Endothelial cell (in vitro differentiated cells): ENCODE measurements at places on chromosomes 7 and 10. TPM values are rescaled to one million over a fixed set of nuclear protein-coding genes. Genes with fewer than 3 reads are reported as not detected.

DNA sequence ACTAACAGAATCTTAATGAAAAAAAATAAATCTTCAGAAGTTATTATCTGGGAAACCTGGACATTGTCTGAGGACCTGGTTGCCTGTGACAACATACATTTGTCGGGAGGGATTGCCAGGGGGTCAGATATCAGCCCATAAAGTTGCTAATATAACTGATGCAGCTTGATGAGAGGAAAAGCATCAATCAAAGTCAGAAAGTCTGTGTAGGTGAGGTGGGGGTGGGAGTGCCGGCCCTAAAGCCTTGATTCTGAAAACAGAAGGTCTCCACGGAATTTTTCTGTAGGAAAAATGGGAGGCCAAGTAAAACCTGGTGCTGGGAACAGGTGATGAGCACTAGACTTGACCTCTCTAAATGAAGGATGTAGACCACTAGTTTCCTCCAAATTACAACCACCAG lies 281.8 kb downstream of the FGFR2 start:
- DNase-seq, result no peak

MINDY4 gene
- total RNA-seq, result 4.7 TPM

GRCh38 chr10:60426425-60426824 lies 36.8 kb upstream of the ANK3 start:
- no peak for DNase-seq

SLC26A3 gene
- total RNA-seq, result not detected

DNA sequence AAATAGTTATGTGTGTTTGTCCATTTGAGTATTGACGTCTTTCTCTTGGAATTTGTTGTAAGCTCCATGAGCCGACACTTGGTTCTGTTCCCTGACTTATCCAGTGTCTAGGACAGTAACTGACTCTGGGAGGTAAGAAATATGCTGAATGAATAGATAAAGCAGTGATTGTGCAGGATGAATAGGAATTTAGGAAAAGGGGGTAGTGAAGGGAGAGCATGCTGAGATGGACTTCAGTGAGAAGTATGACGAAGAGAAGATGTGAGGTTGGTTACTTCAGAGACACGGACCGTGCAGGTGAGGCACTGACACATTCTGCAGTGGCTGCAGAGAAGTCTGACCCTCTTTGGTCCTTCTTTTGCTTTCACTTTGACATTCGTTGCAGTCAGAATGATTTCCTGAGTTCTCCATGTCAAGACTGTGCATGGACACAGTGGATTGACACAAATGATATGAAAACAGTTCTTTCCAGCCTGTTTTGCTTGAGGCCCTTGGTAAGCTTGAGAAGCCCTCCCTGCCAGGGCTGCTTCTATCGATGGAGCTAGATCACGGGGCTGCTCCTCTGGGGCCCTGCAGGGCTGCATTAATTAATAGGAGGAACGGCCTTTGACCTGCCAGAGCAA lies 261.5 kb upstream of the SORCS1 start:
- DNase-seq, result no peak

CPA4 gene
- not detected for total RNA-seq

DNA sequence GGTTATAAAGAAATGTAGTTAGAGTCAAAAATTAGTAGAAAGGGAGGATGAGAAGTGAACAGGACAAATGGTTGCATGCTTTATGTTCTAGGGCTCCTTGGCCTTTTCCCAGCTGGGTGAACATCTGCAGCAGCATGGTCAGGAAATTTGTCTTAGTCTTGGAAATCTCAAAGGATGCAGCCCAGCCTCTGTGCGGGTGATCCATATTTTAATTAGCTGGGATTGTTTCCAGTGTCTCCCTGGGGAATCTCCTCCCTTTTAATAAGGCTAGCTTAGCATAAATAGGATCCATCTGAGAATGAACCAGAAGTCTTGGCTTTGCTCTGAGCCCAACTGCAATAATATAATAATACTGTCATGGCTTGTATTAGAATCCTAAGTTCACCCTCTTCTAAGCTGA lies 198.3 kb downstream of the PRKG1 start:
- DNase-seq, result no peak

DNA sequence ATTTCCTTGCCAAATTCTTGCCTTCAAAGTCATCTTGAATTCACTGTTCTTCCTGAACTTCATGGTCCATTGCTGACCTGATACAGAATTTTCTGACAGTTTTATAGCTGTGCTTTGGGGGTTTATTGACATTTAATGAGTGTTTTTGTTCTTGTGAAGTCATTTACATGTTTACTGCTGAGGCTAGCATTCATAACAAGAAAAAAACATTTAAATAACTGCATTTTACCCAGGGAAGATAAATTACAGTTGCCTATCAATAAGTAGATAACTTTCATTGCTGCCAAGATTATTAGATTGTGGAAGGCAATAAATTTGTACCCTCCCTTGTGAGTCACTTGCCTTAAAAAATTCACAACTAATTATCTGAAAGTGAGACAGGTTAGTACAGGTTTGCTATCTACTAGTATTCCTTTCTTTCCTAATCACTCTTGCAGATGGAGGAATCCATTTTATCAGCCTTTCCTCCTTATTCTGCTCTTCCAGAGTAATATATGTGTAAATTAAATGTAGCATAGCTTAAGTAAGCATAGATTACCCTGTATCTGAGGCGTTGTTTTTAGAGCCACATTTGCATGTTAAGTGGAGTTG lies 178.4 kb downstream of the EXOC4 start:
- DNase-seq, result no peak

DNA sequence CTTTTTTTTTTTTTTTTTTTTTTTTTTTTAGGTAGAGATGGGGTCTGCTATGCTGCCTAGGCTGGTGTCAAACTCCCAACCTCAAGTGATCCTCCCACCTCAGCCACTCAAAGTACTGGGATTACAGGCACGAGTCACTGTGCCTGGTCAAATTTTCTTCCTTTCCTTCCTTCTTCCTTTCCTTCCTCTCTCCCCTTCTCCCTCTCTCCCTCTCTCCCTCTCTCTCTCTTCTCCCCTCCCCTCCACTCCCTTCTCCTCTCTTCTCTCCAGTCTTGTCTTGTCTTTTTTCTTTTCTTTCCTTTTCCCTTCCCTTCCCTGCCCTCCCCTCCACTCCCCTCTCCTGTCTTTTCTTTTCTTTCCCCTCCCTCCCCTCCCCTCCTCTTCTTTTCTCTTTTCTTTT lies 7.2 kb upstream of the MLXIPL start:
- no peak for DNase-seq

- no peak for DNase-seq
Observed at GRCh38 chr7:1899951-1900762, 230.1 kb downstream of the ELFN1 start.

GRCh38 chr7:116546054-116546453 lies 21.2 kb downstream of the CAV1 start:
- DNase-seq, result no peak

DNA sequence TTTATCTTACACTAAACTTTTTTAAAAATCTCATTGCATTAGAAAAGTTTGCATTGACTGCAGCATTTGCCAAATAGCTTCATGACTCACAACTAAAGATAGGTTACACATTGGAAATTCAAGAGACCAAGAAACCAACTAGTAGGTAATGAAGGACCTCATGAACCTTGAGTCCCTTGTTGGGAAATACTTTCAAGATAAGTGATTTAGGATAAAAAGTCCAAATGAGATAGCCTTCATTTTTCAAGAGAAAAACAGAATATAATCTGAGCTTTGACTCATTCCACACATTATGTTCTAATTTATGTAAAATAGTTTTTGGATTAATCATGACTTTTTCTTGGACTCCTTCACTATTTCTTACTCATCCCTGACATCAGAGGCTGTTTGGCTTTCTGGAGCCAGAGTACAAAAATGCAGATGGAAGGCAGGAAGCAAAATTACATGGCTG lies 13.1 kb upstream of the LIPF start:
- no peak for DNase-seq

DNA sequence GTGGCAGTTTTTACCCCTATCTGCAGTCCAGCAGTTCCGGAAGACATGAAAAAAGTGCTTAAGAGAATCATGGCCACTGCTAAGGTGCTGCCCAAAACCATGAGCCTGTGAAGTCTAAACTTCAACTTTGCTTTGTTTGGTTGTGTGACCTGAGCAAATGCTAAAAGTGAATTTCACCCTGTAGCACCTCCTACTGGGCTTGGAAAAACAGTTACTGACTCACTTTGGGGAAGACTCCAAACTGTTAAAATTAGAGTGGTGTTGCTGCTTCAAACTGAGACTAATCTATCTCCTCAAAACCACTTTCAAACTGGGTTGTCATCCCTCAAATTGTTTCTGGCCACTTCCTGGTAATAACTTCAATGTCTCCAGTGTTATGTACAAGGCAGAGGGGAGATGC lies 21.3 kb downstream of the MKX start:
- no peak for DNase-seq

IFIT5 gene
- total RNA-seq, result 8.2 TPM

ZNF518A gene
- 47.8 TPM for total RNA-seq

DNA sequence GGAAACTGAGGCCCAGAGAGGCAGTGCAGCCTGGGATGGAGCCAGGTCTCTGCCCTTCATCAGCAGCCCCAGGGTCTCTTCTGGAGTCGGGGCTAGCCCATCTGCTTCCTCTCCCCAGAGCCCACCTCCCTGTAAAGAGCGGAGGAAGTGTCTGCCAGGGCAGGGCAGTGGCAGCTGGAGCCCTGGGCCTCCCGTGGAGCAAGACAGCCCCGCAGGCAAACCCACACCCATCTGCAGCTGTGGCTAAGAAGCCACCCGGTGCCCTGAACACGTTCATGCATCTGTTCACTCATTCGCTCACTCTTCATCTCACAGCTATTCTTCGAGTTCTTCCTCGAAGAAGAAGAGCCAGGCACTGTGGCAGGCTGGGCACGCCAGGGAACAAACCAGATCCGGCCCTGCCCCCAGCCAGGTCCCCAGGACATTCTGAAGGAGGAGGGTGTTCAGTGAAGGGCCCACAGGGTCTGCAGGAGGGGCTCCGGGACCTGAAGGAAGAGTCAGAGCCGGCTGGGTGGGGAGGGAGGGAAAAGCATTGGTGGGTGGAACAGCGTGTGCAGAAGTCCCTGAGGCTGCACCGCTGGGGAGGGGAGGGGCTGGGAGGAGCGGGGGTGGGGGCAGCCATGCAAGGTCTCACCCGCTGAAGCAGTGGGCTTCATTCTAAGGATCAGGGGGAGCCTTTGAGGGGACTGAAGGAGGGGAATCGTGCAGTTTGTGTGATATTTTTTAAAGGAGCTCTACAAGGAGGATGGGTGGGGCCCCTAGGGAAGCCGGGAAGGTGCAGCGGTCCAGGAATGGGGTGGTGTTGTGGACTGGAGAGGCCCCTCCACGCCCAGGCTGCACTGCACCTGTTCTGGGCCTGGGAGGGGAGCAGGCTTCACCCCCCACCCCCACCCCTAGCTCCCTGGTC lies 99.1 kb downstream of the UNCX start:
- DNase-seq, result no peak

GFRA1 gene
- 4.2 TPM for total RNA-seq

DNA sequence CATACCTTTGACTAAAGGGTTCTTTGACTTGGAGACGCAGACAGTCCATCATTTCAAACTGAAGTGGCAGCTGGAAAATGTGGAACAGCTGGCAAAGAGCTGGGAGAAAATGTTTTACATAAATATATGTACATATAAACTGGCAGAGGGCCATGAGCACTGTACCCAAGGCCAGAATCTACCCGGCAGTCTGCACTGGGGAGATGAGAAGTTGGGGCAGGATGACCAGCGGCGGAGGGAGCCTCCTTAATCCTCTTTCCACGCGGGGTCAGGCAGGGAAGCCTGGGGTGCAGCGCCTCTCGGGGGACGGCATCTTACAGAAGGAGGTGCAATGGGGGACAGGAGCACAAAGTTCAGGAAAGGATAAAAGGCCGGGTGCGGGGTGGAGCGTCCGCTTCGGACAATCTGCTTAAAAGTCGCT lies 1.3 kb downstream of the GLI3 start:
- no peak for DNase-seq

DNA sequence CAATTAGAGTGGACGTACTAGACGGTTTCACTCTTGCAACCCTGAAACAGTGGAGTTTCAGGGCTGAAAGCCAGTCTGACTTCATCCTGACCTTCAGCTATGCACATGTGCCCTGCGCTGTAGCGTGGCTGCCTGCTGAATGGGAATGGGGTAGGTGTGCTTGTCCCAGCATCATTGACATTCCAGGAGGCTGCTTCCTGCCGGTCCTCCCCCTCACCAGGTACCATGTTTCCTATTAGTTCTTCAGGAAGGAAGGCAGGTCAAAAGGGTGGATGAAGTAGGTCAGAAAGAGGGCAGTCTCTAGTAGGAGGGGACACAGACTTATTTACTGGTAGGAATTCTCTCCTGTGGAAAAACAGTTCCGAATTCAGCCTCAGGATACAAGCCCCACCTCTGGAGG lies 551.8 kb upstream of the GALNT17 start:
- no peak for DNase-seq

GRCh38 chr10:107616031-107616430 lies 451.5 kb upstream of the SORCS1 start:
- no peak for DNase-seq

DNA sequence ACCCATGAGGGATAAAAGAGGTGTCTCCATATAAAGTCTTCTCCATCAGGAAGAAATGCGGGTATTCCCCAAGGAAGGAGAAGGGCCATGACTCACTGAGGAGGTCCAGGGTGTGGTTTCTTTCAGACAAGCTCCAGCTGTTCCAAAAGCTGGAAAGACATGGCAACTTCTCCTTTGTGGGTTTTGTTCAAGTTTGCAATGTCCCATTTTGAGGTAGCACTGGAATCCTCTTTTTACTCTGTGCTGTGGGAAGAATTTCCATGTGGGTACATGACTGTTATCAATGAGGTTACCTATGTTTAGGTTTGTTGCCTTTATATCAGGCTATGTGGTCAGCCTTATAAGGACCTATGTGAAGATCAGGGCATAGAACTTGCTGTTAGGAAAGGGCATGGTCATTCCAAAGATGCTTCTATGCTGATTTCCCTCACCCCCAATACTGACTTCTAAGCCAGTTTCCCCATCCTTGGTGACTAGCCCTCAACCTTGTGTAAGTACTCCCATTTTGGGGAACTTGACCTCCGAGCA lies 697.5 kb downstream of the INHBA start:
- no peak for DNase-seq

JAKMIP3 gene
- total RNA-seq, result 0.05 TPM

PVRIG gene
- total RNA-seq, result not detected

ITPRIP gene
- total RNA-seq, result 16.3 TPM

GLI3 gene
- total RNA-seq, result 24.9 TPM

DNA sequence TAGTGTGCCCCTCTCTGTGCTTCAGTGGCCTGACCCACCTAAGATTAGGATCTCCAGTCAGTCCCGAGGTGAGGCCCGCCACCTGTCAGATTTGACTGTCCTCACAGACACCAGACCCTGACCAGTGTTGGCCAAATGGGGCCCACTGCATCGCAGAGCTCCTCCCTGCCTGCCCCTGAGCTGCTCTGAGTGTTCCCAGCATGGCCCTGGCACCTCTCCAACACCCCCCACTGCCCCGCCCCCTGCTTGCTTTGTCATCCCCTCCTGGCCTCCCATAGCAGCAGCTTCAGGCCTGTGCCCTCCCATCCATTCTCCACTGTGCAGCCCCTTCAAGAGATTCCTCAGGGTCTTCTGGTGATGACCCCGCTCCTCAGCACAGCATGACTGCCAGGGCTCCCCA lies 67.6 kb downstream of the C10orf120 start:
- no peak for DNase-seq

NME8 gene
- not detected for total RNA-seq

- DNase-seq, result no peak
Observed at GRCh38 chr7:151246851-151247580, 1.5 kb downstream of the SMARCD3 start.

- no peak for DNase-seq
Observed at GRCh38 chr10:80489371-80490112, 35.4 kb downstream of the TSPAN14 start.

- no peak for DNase-seq
Observed at GRCh38 chr10:86105181-86105580, 261.4 kb downstream of the GRID1 start.

WEE2 gene
- 0.33 TPM for total RNA-seq
